ENCODE measurements at places on chromosomes 16 and 17.

GRCh38 chr16:20073203-20074098 lies at the start of gene GPR139:
TSS of gene GPR139 (minus strand) at chr16:20073890. CDS start at chr16:20073616, 274 bp downstream.
- DNase-seq: no peak

GRCh38 chr16:68009157-68009735 lies 6.5 kb downstream of the DPEP2NB start:
- no peak for DNase-seq

DNA sequence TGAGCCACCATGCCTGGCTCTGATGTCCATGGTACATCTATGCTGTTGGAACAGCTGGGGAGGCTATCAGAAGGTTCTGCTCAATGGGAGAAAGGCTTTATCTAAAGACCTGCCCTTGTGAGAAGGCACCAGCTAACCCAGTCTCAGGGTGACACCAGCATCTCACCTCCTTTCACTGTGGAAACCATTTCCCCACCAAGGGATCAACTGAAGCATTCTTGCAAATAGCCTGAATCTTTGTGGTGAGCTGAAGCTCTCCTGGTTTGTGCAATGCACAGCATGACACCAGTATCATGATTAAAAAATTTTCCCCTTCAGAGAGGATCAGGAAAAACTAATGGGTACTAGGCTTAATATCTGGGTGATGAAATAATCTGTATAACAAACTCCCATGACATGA lies 5.1 kb downstream of the CCL18 start:
- no peak for DNase-seq

GRCh38 chr17:17565471-17566339 lies 25.8 kb downstream of the PEMT start:
- DNase-seq: no peak

DNA sequence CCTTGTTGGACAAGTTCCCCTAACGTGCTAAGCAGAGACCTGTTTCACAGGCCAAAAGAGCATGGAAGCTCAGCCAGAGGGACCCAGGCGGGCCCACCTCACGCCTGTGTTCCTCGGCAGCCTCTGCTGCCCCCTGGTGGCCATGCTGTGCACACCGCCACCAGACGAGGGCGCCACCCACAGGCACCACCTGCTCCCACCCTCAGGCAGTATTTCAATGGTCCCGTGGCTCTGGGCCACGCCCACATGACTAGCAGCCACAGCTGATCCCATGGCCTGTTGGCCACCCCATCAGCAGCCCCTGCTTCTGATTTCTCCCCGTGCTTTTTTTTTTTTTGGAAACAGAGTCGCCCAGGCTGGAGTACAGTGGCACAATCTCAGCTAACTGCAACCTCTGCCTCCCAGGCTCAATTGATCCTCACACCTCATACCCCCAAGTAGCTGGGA lies 18.9 kb downstream of the MPG start:
- peak; percentile 84 for DNase-seq
